ENCODE measurements at places on chromosomes 3 and 15.
A peak's percentile ranks its signal among the peaks of the same experiment; 100 is the strongest.

- DNase-seq = no peak
Observed at GRCh38 chr15:40105517-40106202, 3.0 kb downstream of the BMF start.

DNA sequence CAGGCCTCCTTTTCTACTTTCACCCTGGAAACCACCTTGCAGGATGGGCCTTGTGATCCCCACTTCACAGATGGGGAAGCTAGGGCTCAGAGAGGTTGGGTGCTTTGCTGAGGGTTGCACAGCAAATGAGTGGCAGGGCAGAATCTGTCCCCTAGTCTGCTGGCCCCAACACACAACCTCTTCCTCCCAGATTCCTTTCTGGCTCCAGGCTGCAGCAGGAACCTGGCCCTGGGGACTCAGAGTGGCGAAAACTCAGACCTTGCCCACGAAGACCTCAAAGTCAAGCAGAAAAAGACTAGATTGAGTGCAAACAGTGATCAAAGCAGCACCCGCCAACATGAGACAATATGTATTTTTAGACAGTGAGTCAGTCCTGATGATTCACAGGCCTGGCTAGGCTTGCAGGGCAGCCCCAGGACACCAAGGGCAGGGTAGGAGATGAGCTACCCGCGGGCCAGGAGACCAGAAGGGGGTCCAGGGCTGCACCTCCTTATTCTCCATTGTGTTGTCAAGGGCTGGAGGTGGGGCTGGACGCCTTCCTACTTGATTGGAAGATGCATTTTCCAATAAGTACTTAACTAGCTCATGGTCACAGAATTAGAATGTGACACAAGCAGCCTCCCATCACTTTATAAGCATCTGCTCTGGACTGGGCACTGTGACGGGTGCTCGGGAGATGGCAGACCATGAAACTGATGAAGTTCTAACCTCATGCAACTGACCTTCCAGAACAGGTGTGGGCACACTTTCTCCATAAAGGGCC is 23.9 kb downstream of the GOLGA6L2 start:
- peak; percentile 19 for DNase-seq

DNA sequence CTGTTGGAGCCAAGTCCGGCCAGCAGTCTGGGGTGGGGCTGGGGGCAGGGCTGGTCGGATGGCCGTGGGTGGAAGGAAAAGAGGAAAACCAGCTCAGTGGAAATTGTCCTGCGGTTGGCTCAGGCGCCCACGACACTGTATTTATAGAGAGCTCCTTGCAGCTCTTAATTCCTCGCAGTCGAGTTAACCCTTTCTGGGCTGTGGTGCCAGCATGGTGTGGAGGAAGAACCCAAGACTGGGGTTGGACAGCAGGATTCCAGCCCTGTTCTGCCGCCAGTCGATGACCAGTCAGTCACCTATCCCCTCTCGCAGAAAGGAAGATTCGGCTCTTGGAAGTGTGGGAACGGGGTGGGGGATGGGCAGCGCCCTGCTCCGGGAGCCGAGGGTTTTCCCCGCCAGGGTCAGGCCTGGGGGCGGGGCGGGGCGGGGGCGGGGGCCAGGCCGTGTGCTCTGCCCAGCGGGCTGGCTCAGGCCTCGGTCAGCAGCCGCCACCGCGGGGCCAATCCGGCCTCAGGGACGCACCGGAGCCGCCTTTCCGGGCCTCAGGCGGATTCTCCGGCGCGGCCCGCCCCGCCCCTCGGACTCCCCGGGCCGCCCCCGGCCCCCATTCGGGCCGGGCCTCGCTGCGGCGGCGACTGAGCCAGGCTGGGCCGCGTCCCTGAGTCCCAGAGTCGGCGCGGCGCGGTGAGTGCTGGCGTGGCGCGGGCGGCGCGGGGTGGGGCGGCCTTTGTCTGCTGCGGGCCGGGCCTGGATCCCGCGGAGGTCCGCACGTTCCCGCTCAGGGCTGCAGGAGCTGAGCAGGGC is at the start of gene CD276:
CD276 (plus strand) TSS at position 607 of the 804 bp plus-strand sequence. CDS start 15,257 bp downstream, outside the sequence.
- DNase-seq = peak; percentile 66

- DNase-seq = peak; percentile 90
Observed at GRCh38 chr15:73956743-73957135, 30.5 kb downstream of the LOXL1 start.

- DNase-seq = no peak
Observed at GRCh38 chr3:188659449-188660090, 505.6 kb downstream of the LPP start.

DNA sequence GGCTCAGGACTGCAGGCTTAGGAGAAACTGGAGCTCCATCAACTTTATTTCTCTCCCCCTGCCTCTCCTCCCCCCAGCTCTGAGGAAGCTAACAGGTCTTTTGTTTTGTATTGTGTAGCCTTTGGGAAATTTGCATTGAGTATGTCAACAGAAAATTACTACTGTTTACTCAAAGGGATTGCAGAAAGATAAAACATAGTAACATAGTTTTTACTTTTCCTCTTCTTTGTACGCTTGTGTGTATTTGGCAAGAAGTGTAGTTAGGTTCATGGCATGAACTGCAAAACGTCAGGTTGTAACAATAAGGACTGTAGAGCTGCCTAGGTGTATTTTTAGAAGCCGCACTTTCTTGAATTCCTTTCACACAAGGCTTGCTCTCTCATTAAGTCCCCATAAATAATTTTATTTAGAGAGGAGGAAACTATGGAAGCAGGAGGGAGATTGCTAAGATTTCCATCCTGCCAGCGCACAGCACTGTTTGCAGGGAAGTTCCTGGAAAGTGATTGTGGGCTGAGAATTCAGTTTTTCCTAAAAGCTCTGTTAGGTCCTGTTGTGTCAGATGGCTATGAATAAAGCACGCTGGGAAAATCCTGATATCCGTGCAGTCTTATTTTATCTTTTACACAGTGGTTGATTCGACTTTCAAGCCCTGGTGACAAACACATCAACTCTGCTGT is 21.1 kb upstream of the SATB1 start:
- no peak for DNase-seq

DNA sequence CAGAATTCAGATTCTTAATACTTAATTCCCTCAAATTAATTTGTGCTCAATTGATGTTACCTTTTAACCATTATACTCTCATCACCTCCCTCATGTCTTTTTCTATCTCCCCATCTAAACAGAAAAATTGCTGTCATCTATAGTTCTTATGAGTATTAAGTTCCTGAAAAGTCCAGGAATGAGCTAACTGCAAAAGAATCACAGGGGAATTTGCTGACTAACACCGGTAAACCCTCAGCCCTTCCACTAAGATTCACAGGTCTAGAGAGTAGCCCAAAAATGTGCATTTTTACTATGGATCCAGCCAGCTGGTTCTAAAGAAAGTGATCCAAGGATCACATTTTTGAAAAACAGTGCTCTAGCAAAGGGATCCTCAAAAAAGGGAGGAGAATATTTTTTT is 67.0 kb downstream of the SETD2 start:
- DNase-seq = peak; percentile 85

DNA sequence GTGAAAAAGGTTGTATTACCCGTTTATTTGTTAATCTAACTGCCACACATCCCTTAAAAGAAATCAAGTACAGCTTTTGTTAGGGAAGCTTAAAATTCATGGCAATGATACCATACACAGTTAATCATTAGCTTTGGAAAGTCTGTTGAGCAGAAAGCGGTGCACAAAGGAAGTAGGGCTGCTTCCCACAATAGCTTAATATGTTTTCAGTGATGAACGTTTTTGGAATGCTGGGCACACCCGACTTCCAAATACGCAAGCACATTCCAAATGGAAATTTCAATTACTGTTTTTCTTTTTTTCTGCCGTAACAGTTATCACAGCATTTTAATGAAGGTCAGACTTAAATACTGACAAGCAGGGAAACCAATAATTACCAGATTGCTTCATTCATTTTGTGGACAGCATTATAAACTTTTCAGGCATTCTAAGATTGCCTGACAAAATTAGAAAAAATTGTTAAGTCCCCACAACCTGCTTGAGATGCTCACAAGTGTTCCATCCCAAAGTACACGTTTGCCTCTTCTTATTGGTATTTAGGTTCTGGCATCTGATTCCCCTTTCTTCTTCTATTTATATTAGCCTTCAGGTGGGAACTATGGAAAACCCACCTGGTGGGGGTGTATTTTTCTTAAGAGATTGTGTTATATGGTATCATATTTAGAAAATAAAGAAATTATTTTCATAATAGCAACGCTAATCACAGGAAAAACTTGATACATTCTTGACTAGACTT is 1.1 kb upstream of the ECT2 start:
- DNase-seq = peak; percentile 88

- DNase-seq = no peak
Observed at GRCh38 chr3:20646425-20646824, 460.4 kb upstream of the SGO1 start.

DNA sequence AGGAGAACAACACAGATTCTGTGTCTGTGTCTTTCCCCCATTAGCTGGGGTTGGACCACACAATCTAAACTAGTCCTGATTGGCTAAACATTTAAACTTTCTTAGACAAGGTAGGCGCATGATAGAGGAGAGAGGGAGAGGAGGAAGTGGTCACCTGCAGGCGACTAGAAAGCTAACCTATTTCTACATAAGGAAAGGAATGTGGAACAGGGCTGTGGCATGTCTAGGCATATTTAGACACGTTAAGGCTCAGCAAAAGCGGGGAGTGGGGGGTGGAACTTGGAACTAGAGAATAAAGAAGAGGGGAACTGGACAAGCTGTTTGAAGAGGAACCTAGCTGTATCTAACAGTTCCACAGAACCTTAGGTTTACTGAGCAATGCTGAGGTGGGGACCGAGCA is 12.8 kb downstream of the LRRC28 start:
- DNase-seq = no peak

DNA sequence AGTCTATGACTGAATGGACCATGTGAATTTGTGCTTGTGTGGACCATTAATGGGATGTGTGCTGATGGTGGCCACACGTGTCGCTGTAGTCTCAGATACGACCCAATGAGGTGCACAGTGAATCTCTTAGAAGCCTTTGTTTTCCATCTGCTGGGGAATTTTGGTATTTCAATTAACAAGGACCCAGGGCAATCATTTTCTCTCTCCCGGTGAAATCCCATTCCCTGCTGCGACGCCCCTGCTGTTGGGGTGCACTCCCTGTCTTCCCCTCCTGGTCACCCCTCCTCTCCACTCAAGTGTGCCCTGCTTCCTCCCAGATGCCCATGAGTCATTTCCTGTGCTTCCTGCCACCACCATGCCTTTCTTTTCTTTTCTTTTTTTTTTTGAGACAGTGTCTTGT is 32.7 kb downstream of the EBLN2 start:
- DNase-seq = no peak

DNA sequence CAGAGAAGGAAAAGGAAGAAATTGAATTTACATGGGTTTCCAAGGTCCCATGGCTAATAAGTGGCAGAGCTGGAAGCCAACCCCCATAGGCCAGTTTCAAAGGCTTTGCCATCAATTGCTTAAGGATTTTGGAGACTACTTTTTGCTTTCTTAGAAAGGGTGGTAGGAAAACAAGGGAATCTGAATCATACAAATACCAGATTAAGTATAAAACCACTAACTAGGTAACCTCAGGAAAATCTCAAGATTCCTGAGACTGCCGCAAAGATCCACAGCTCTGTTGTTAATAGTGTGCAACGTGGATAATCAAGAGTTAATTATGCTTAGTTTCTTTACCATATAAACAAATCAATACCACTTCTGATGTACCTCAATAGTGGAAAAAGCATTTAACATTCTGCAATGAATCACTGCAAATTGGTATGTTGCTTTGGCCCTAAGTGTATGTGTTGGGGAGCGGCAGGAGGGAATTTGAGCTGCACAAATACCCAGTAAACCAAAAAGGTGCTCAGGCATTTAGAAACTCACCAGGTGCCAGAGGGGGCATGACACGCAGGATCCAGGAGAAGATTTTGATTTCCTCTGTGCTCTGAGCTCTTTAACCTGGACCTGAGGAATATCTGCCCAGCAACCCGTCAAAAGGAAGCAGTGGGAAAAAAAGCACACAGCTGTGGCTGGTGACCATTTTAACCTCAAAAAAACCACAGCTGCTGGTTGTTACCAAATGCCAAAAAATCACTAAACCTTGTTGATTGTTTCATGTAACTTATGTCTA is 22.0 kb downstream of the AADAC start:
- DNase-seq = peak; percentile 75

DNA sequence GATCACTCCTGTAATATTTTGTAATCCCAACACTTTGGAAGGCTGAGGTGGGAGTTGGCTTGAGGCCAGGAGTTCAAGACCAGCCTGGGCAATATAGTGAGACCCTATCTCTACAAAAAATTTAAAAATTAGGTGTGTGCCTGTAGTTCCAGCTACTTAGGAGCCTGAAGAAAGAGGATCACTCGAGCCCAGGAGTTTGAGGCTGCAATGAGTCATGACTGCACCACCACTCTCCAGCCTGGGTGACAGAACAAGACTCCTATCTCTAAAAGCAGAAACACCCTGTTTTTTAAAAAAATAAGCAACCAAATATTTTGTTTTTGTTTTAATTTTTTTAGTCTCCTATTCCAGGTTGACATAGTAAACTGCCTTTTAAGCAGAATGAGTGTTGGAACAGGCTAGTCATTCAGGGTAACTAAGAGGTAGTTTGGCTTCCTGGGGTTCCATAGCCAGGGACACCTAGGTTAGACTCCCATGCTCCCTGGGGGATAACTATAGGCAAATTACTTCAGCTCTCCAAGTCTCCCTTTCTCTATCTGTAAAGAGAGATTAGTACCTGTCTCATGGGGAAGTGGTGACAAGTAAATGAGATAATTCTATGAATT is 114.6 kb upstream of the C15orf61 start:
- peak; percentile 12 for DNase-seq

DNA sequence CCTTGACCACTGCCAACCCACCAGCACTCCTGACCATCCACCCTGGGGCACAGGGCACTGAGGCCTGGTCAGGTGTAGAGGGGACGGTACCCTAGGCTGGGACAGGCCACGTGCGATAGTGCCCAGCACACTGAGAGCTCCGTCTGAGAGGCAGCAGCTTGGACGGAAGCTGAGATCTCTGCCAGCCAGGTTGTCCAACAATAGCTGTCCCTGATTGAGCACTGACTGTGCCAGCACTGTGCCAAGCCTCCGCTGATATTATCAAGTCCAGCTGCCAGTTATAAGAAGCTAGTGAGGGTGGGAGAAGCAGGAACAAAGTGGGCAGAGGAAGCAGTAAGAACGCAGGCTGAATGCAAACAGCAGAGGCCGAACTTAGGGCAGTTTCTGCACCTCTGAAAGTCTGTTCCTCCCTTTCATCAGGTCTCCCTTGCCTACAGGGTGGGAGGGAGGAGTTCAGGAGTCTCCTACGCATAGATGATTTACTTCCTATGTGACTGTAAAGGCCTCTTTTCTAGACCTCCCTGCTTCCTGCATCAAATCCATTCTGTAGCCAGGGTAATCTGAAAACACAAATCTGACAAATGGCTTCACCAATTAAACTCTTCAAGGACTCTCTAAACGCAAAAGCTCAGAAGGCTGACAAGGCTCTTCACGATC is 29.7 kb downstream of the MRPS11 start:
- no peak for DNase-seq

DNA sequence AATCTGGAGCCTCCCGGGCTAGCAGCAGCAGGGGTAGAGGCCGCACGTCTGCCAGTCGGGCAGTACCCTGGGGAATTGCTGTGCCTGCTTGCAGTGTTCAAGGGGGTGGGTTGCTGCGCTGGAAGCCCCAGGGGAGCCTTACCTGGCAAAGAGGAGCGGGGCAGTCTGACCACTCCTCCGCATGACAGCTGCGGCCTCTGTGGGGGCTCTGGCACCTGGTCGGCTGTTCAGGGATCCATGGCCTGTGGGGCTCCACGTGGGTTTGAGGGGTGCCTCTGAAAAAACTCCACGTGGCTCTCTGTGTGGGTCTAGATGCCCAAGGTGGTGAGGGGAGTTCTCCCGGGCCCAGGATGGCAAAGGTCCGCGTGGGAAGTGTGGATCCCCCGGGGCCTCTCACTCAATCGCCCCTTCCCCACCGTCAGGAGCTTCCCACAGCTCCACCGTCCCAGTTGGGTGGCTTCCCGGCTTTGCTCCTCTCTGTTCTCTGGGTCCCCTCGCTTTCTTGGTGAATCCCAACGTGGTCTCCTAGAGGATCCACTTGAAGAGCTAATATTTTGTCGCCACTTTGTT is 184.5 kb downstream of the EFHB start:
- DNase-seq = no peak

All from iris pigment epithelial cell (primary cell).